Retinal pigment epithelial cell (primary cell): ENCODE measurements at places on chromosomes 2 and 18.

GRCh38 chr2:208279236-208279635 lies 13.2 kb downstream of the PIKFYVE start:
- DNase-seq, result no peak

DNA sequence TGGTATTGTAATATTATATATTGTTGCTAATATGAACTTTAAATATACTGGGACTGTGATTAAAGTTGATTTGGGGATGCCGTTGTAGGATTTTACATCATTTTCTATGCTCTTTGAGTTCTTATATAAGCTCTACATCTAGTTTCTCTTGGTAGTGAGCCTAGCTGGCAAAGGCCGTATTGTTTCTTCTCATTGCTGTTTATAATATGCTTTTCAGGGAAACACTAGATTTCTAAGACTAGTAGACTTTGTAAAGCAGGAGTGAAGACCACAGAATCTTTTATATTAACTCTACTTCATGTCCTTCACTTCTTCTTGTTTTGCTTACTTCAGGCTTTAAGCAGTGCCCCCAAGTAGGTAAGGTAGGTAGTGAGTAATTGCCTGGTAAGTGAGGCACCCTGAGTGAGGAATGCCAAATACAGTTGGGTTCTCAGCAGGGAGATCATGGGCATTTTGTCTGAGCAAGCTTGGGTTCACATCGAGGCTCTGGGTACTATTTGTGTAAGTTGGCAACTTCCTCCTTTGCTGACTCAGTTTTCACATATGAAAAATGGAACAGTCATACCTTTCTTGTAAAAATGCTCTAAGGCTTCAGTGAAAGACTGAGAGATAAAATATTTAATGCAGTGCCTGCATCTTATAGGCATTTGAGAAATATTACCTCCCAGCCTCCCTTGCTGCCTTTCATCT lies 96.4 kb downstream of the RNF144A start:
- no peak for DNase-seq

DNA sequence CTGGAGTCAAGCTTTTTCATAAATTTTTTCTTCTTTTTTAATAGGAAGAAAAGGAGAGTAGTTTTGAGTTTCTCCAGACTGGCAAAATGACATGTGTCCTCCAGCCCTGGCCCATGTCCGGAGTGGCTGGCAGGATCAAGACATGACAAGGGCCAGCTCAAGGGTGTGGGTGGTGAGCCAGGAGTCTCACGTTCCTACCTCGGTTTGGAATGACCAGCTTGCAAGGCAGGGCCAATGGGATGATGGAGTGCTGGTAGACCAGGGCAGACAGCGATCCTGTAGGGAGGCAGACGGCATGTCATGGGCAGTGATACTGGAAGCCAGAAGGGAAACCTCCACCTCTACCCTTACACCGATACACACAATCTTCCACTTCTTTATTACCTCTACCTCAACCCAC lies 190.6 kb downstream of the TNS1 start:
- no peak for DNase-seq

- peak; percentile 55 for DNase-seq
Observed at GRCh38 chr2:109447251-109447661, 166.5 kb downstream of the SEPTIN10 start.

DNA sequence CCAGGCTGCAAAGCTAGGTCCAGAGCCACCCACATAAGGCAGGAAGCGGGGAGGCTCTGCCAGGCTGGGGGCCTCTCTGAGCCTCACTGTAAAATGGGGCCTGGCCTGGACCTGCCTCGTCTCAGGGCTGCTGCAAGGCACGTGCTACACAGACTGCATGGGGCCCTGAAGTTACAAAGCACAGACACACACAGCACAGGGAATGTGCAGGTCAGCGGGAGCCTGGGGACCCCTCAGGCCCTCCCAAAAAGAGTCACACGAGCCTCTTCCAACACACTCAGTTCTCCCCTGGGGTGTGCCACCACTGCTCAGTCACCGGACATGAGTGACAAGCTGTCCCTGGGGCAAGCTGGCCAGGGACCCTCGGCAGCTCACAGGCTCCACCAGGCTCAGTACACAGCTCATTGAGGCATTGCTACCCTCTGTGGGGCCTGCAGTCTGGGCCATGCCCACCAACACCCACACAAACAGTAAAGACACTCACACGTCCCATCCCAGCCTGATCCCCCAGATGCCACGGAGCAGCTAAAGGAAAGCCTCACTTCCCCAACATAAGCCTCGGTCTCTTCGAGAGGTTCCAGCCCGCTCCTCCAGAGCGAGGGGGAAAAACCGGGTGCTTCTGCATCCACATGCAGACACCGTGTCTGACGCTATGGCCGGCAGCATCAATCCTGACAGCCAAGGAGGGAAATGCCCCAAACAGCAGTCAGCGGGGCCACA lies 33.7 kb downstream of the BOK start:
- DNase-seq, result no peak

DNA sequence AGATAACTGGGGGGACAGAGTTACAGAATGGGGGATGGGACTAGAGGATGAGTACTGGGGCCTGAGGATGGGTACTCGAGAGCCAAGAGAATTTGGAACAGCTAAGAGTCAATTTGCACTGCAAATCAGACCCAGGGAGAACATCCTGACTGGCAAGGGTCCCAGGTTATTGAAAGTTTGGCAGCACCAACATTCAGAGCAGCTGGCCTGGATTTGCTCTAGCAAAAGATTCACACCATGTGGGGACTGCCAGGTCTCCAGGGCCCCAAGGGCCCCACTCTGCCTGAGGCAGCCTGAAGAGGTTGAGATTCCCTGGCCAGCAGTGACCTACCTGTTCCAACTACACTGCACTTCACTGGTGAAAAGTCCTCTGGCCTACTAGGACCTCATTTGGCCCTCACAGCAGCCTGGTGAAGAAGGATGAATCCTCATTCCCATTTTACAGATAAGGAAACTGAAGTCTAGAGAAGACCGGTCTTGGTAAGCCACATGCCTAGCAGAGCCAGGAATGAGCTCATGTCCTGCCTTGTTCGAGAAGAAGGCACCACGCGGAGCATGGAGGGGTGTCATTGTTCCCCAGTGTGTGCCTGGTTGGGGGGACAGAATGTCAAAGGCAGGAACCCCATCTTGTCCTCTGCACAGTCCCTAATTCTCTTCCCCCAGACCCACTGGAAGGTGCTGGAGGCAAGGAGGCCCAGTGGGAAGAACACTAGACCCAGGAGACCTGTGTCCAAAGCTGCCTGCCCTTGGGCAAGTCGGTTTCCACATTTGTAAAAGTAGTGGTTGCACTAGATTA lies 258.6 kb downstream of the TNS1 start:
- DNase-seq, result no peak

GRCh38 chr2:84495539-84496146 lies 20.7 kb upstream of the DNAH6 start:
- DNase-seq, result peak; percentile 34

DNA sequence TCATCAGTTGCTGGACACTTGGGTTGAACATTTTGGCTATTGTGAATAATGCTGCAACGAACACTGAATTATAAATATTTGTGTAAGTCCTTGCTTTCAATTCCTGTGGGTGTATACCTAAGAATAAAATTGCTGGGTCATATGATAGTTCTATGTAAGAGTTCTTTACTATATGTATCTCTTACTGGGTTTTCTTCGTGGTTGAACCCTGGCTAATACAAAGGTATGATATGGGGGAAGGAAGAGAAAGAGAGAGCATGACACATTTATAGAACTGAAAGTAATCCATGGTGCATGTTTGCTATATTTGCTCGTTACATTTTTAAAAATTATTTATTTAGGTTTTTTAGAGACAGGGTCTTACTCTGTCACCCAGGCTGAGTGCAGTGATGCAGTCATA lies 143.1 kb upstream of the GAREM1 start:
- DNase-seq, result no peak

GRCh38 chr2:238239543-238239862 lies 335 bp downstream of the HES6 start:
- DNase-seq, result no peak

DNA sequence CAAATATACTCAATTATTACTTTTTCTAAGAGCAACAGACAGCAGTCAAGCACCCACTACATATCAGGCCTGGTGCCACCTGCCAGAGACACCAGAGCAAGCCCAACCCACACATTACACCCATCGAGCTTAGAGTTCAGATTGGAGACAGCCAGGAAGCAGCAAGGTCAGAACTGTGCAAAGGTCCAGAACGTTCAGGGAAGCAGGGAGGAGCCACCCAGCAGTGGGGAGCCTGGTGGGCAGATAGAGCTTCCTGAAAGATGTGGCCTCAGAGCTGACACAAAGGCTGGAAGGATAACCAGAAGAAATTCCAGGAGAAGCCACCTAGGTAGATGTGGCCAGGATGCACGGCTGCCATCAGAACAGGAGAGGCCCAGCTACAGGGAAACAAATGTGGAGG lies 440.5 kb upstream of the ID2 start:
- DNase-seq, result no peak

DNA sequence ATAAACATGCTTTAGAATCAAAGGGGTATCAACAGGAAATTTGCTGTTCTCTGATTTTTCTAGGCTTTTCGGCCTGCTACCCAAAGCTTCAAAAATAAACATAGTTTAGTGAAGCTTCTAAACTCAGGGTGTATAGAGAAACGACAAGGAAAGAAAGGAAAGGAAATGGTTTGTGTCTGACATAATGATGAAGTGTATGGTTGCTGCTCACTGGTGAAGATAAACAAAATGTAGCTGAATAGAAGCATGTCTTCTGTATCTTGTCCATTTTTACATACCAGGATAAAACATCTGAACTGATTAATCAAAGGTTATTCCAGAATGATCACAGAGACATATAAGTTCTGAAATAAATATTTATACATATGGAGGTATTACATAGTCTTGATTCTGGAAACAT lies 1324.6 kb upstream of the NRXN1 start:
- no peak for DNase-seq

GRCh38 chr2:47984041-47984440 lies 77.7 kb upstream of the FBXO11 start:
- no peak for DNase-seq

DNA sequence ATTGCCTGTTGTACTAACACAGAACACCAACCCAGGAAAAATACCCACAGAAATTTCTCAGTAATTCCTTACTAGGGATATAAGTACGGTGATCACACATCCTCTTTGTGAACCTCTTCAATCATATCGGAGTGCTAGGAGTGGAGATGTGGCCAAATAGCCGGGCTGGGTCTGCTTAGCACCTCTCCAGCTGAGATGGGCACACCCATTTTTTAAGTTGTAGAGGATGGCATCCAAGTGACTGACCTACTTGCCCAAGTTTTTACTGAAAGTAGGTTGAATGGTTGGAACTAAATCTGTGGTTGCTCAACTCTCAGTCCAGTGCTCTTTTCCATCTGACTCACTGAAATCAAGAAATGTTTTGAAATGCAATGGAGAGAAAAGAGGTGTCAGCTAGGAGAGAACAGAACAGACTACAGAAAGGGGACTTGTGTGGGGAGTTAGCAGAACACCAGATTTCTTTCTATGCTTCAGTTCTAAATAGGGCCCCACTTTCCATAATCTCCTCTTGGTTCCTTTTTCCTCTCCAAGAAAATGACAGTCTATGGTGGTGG lies 68.7 kb upstream of the FSHR start:
- no peak for DNase-seq

GRCh38 chr18:55340998-55341397 lies 247.0 kb downstream of the TCF4 start:
- no peak for DNase-seq

GRCh38 chr18:28947900-28948299 lies 771.0 kb upstream of the CDH2 start:
- no peak for DNase-seq

GRCh38 chr2:69612200-69612599 lies 31.3 kb downstream of the AAK1 start:
- DNase-seq, result no peak

DNA sequence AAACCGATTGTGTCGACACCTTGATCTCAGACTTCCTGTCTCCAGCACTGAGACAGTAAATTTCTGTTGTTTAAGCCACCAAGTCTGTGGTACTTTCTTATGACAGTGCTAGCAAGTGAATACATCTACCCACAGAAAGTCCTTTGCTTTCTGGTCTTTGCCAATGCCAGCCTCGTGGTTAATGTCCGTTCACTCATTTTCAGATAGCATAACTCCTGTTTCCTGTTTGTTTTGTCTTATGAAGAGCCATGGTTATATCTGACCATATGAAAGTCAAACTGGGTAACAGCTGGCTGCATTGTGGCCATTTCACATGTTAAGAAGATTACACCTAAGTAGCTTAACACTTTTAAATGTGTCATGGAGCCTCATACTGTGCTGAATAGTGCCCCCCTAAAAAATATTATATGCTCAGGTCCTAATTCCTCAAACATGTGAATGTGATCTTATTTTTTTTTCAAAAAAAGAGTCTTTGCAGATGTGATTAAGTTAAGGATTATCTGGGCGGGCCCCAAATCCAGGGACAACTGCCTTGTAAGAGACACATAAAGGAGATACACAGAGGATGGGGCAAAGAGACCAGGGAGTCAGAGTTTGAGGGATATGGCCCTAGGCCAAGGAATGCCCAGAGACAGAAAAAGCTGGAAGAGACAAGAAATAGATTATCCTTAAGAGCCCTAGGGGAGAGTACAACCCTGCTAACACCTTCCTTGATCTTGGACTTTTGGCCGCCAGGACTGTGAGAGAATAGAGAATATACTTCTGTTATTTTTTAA lies 118.0 kb downstream of the KCNE4 start:
- DNase-seq, result no peak

- no peak for DNase-seq
Observed at GRCh38 chr2:111236025-111236424, 115.3 kb downstream of the BCL2L11 start.

- DNase-seq, result no peak
Observed at GRCh38 chr2:54949431-54949830, 100.8 kb downstream of the RTN4 start.

DNA sequence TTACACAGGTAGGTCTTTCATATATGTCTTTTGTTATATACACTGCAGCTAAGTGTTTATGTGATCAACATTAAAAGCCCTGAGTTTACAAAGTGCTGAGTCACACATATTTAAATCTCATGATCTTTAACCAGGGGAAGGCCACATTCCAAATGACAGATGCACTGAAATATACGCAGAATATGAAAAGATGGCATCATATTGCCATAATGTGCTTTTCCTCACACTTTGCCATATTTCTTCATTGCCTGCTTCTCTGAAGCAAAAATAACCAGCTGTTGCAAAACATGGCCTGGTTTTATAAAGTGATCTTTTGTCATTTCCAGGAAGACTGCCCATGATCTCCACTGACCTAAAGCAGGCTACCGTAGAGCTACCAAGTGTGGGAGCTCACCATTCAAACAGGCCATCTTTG lies 93.5 kb upstream of the MAPRE2 start:
- no peak for DNase-seq

DNA sequence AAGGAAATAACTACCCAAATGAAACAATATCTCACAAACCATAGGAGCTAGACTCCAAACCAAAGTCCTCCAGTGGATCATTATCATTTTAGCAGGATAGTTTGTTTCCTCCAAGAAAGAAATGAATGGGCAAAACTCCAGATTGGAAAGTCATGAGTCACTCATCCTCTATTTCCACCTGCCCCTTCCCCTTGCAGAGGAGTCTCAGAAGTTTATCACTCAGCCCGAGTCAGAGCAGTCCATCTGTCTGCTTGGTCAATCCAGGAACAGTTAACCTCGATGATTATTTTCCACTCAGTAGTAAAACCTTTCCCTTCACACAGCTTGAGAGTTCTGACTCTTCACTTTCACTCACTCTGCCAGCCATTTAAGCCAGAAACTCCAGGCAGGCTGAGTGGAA lies 462.2 kb downstream of the BCL11A start:
- no peak for DNase-seq
